H9 (cell line): ENCODE measurements at places on chromosomes 3 and 15.

GRCh38 chr3:161413855-161414210 lies 42.5 kb upstream of the SPTSSB start:
- DNase-seq: no peak

GRCh38 chr3:51384055-51384725 lies 901 bp upstream of the MANF start:
- DNase-seq: no peak

DNA sequence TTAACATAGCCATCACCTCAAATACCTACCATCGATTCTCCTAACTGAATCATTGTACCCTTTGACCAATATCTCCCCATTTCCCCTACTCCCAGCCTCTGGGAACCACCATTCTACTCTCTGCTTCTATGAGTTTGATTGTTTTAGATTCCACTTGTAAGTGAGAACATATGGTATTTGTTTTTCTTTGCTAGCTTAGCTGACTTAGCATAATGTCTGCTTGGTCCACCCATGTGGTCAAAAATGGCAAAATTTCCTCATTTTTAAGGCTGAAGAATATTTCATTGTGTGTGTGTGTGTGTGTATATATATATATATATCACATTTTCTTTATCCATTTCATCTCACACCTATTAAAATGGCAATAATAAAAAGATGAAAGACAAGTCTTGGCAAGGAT lies 469.3 kb downstream of the FHIT start:
- no peak for DNase-seq

DNA sequence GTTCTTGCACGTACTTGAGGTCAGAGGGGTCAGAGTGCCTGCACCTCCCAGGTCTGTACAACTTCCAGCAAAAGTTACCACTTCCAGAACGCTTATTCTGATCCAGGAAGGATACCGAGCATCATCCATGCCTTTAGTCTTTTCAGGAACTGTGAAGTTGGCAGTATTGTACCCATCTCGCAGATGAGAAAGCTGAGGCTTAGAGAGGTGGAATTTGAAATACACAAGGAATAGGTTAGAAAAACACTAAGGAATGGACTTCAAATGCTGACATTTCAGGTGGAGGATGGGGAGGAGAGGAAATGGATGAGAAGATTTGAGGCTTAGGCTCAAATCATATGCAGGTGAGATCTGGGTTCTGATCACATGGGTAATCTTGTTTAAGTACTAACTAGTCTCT lies 11.2 kb downstream of the ESYT3 start:
- DNase-seq: no peak
